NCI-H510A treated with DMSO at 0.1 percent for 48 hours (cell line): ENCODE measurements at places on chromosomes 5 and 9.

GRCh38 chr5:141199359-141200235, at the start of gene PCDHB11:
PCDHB11 (plus strand) TSS chr5:141199627; CDS start chr5:141199775, 148 bp downstream.
- DNase-seq = peak; percentile 33

- DNase-seq = no peak
These were observed 3.4 kb downstream of the ASS1 start for GRCh38 chr9:130448035-130448624.

- DNase-seq = no peak
These were observed 627.2 kb downstream of the ISL1 start for GRCh38 chr5:52010454-52010853.

DNA sequence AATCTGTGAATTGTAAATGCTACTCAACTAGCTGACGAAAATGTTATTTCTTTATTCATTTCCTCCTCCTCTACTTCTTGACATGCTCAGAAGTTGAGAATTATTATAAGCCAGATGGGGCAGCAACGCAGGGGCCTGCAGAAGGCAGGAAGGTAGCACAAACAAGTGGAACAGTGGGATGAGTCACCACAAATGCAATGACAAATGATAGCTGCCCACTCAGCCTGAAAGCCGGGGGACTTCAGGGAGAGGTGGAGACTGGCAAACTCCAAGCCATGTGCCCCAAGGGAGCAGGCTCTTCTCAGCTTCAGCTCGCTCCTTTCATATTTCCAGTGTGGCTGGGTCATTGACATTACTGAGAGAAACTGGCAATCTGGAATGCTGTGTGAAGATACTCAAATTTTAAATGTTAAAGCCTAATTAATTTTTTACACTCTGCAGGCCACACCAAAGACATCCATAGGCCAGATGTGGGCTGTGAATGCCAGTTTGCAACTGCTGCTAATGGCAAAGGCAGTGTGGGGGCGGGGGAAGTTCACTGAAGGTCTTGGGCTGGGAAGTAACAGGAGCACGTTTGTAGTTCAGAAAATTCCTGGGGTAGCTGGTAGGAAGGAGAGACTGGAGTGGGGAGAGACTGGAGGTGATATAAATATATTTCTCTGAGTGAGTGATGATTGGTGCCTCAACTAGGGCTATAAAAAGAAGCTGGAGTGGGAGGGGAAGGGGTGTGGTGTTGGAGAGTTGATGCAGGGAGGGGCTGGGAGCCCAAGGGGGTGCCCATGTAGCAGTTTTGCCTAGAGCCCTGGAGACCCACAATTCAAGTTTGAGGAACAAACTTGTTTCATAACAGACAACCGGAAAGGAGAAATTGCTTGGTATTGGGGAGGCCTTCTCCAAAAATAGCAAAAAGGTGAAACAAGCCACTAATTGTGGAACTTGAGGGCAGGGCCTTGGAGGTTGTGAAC, 20.8 kb upstream of the ADRB2 start:
- no peak for DNase-seq

GRCh38 chr9:87140605-87141109, 193.4 kb upstream of the GAS1 start:
- DNase-seq = no peak

DNA sequence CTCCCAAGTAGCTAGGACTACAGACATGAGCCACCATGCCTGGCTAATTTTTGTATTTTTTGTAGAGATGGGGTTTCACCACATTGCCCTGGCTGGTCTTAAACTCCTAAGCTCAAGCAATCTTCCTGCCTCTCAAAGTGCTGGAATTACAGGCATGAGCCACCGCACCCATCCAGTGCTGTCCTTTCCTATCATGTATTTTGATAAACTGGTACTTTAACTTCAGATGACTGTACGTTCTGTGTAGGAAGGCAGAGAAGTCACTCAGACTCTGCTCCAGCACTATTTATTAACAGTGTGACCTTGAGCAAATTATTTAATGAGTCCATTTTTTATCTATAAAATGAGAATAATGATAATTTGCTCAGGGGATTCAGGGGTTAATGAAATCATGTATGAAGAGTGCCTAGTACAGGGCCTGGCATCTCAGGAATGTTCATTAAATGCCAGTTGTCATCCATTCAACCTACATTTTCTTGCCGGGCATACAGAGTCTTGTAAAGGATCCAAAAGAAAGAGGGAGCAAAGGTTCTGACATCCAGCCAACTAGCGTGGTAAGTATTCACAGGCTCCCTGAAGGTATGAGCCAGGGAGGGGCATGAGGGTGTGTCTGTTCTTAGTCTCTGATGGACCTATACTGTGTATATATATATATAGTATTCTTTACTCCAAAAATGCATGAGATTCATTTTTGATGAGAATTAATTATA, 201.9 kb downstream of the PBX3 start:
- DNase-seq = no peak
